ENCODE measurements at places on chromosomes 13 and 19. TPM values are rescaled to one million over a fixed set of nuclear protein-coding genes. Genes with fewer than 3 reads are reported as not detected.
A peak's percentile ranks its signal among the peaks of the same experiment; 100 is the strongest.

GRCh38 chr19:46555628-46556280, 45.4 kb upstream of the CALM3 start:
- no peak for DNase-seq
- H3K4me3 ChIP-seq: no peak overlapping the region
- peaks cover 26% of the 10 kb centered on the region for H3K27me3 ChIP-seq

The CNN1 gene
- total RNA-seq: 7.9 TPM

DNA sequence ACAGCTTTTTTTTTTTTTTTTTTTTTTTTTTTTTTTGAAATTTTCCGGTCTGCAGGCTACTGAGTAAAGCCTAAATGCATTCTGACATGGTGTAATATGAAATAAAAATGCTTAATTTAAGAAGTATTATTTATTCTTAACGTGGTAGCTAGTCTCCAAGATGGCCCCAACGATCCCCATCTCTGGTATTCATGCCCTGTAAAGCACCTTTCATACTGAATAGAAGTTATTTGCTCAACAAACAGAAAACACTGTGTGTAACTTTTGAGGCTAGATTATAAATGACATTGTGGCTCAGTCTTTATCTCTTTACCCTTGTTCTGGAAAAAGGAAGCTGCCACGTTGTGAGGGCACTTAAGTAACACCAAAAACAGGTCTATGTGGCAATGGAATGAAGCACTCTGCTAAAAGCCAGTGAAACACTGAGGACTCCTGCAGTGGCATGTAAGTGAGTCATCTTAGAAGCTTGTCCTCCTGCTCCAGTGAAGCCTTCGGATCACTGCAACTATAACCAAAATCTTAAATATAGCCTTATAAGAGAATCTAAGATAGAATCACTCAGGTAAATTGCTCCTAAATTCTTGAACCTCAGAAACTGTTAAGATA, 128.7 kb downstream of the UGGT2 start:
- H3K27ac ChIP-seq: no peak overlapping the region
- H3K4me3 ChIP-seq: no peak overlapping the region
- peaks cover 17% of the 10 kb centered on the region for H3K36me3 ChIP-seq

The PRX gene
- 1.2 TPM for total RNA-seq

The ZNF850 gene
- 10.4 TPM for total RNA-seq

The RCBTB1 gene
- total RNA-seq: 30.7 TPM

DNA sequence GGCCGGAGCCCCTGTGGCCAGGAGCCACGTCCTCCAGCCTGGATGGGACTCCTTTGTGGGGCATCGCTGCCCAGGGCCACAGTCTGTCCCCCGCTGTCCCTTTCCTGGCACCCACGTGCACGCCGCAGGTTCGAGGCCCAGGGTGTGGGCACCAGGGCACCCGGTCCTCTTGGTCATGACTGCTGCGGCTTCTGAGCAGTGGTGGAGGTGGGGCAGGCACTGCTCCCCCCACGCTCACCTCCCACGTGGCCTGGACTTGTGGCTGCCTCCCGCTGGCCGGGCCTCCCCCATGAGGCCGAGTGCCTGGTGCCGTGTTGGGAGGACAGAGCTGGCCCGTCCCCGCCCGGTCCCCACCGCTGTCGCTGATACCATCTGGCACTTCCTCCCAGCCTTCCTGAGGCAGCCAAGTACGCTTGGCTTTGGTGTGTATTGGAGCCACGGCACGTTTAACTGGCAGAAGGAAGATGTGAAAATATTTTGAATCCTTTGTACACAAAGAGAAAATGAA, 12.8 kb downstream of the SPPL2B start:
- no peak for DNase-seq
- peaks cover 16% of the 10 kb centered on the region for H3K36me3 ChIP-seq
- H3K27me3 ChIP-seq: no peaks in the 10 kb centered on the region

DNA sequence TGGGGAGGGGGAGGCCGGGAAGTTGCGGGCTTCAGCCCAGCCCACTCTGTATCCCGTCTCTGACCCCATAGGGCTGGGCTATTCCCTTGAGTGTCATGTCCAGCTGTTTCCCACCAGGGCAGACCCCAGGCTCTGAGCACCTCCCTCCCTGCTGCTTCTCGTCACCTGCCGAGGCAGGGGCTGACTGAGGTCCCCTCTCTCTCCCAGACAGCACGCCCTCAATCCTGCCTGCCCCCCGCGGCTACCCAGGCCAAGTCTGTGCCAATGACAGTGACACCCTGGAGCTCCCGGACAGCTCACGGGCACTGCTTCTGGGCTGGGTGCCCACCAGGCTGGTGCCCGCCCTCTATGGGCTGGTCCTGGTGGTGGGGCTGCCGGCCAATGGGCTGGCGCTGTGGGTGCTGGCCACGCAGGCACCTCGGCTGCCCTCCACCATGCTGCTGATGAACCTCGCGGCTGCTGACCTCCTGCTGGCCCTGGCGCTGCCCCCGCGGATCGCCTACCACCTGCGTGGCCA, 625 bp downstream of the F2RL3 start:
- DNase-seq: no peak
- no peaks in the 10 kb centered on the region for H3K36me3 ChIP-seq
- H3K27me3 ChIP-seq: peaks cover under 1% of the 10 kb centered on the region
- no peak overlapping the region for H3K4me3 ChIP-seq
- H3K27ac ChIP-seq: no peak overlapping the region
- no peaks in the 10 kb centered on the region for H3K4me1 ChIP-seq

The CYP2F1 gene
- not detected for total RNA-seq

DNA sequence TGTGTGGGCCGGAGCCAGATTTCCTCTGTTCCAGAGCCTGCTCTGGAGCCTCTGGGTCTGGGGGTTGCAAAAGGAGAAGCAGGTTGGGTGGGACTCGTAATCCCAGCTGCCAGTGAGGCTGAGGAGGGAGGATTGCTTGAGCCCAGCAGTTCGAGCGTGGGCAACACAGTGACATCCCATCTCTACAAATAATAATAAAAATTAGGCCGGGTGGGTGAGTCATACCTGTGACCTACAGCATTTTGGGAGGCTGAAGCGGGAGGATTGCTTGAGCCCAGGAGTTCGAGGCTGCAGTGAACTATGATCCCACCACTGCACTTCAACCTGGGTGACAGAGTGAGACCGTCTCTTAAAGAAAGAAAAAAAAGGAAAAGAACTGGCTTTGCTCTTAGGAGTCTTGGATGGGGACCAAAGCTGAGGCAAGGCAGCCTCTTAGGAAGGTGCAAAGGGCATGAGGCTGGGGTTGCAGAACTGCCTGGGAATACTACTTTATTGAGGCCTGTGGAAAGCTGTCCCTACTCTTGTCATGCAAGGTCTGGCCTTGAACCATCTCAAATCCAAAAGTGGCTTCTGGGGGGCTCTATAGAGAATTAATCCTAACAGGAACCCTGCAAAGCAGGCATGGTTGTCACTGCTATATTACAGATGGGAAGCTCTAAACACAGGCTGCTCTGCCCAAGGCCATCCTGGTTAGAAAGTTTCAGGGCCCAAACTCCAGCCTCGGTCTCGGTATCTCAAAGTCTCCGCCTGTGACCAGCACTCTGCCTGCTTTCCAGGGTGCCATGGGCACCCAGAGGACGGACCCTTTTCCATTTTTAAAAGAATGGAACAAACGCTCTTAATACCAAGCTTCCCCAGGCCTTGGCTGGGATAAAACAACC, 880 bp upstream of the C19orf12 start:
- H3K4me3 ChIP-seq: peak overlapping the region; percentile 91
- H3K27me3 ChIP-seq: peaks cover 2% of the 10 kb centered on the region
- H3K4me1 ChIP-seq: peaks cover 35% of the 10 kb centered on the region
- no peak for DNase-seq

The HS6ST3 gene
- total RNA-seq: 4.2 TPM

GRCh38 chr13:72507416-72508199, 219.8 kb downstream of the MZT1 start:
- no peak for DNase-seq
- peak overlapping the region; percentile 44 for H3K4me3 ChIP-seq
- H3K4me1 ChIP-seq: peaks cover 19% of the 10 kb centered on the region
- no peaks in the 10 kb centered on the region for H3K36me3 ChIP-seq
- no peak overlapping the region for H3K27ac ChIP-seq

GRCh38 chr13:97381189-97381588, 52.8 kb upstream of the RAP2A start:
- no peak overlapping the region for H3K27ac ChIP-seq
- no peak for DNase-seq
- H3K4me3 ChIP-seq: no peak overlapping the region

DNA sequence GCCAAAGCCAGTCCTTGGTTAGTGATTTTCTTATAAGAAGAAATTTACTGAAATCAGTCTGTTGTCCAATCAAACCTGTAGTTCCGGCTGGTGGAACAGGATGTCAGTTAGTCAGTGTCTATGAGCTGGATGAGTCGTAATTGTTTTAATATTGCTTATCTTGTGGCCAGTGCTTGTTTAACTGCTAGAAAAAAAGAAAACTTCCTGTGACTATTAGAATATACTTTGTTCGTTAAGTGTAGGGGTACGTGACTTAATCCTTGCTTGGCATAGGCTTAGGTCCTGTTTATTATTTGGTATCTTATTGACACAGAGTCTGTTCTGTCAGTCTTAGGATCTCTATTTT, 1484.8 kb upstream of the MIR17HG start:
- H3K4me3 ChIP-seq: no peak overlapping the region
- no peaks in the 10 kb centered on the region for H3K36me3 ChIP-seq
- no peak overlapping the region for H3K27ac ChIP-seq
- no peak for DNase-seq
- H3K4me1 ChIP-seq: no peaks in the 10 kb centered on the region
- H3K27me3 ChIP-seq: no peaks in the 10 kb centered on the region

DNA sequence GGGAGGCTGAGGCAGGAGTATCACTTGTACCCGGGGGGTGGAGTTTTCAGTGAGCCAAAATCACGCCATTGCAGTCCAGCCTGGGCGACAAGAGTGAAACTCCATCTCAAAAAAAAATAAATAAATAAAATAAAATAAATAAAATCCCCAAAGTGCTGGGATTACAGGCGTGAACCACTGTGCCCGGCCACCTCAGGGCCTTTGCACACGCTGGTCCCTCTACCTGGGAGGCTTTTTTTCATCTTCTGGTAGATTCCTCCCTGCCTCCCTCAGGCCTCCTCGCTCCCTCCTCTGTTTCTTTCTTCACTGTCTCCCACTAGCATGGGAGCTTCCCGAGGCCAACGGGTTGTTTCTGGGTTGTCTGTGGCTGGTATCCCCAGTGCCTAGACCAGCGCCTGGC, 15.1 kb downstream of the MYBPC2 start:
- H3K4me3 ChIP-seq: no peak overlapping the region
- no peak overlapping the region for H3K27ac ChIP-seq
- no peaks in the 10 kb centered on the region for H3K4me1 ChIP-seq
- no peak for DNase-seq
- no peaks in the 10 kb centered on the region for H3K36me3 ChIP-seq
- peaks cover 11% of the 10 kb centered on the region for H3K27me3 ChIP-seq

The CELF5 gene
- total RNA-seq: 2.6 TPM
